GM23248 (cell line): ENCODE measurements at places on chromosomes 6 and 20. TPM values are rescaled to one million over a fixed set of nuclear protein-coding genes. Genes with fewer than 3 reads are reported as not detected.

Gene PAK5
- not detected in 2 replicates for total RNA-seq

DNA sequence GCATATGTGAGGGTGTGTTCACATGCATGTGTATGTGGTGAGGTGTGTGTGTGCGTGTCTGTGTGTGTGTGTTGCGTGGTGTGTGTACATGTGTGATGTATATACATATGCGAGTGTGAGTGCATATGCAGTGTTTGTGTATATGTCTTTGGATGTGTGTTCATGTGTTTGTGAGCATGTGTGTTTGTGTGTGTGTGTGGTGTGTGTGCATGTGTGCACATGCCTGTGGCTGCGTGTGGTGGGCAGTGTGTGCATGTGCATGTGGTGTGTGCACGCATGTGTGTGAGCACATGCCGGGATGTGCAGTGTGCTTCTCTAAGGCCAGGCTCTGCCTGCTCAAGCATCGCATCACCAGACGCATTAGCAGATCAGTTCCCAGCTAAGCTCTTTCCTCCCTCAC, 5.7 kb downstream of the THBS2 start:
- H3K36me3 ChIP-seq = peaks cover 35% of the 10 kb centered on the region
- no peak for DNase-seq
- no peak overlapping the region for H3K4me3 ChIP-seq
- no peaks in the 10 kb centered on the region for H3K27me3 ChIP-seq
- H3K27ac ChIP-seq = no peak overlapping the region

- DNase-seq = no peak
- no peaks in the 10 kb centered on the region for H3K27me3 ChIP-seq
- no peaks in the 10 kb centered on the region for H3K36me3 ChIP-seq
Measured at GRCh38 chr6:21392177-21392576, 201.4 kb upstream of the SOX4 start.

GRCh38 chr6:144639654-144640053, 354.5 kb downstream of the UTRN start:
- DNase-seq = no peak
- H3K4me3 ChIP-seq = no peak overlapping the region
- no peaks in the 10 kb centered on the region for H3K36me3 ChIP-seq
- H3K27ac ChIP-seq = no peak overlapping the region
- H3K27me3 ChIP-seq = no peaks in the 10 kb centered on the region

- 0 out of 2 replicates have a peak, but pooled peaks cover 6% of the 10 kb centered on the region for H3K36me3 ChIP-seq
- peaks cover 9% of the 10 kb centered on the region for H3K4me1 ChIP-seq
- no peak overlapping the region for H3K4me3 ChIP-seq
- peak; percentile 31 for DNase-seq
- no peak overlapping the region for H3K27ac ChIP-seq
Measured at GRCh38 chr20:9458138-9458796, 56.1 kb upstream of the LAMP5 start.

- H3K27ac ChIP-seq = no peak overlapping the region
- no peaks in the 10 kb centered on the region for H3K4me1 ChIP-seq
- H3K4me3 ChIP-seq = no peak overlapping the region
- no peak for DNase-seq
- no peaks in the 10 kb centered on the region for H3K27me3 ChIP-seq
Measured at GRCh38 chr20:48940170-48940569, 18.7 kb downstream of the ARFGEF2 start.

Gene EPPIN
- not detected in 2 replicates for total RNA-seq

Gene SERINC1
- total RNA-seq = 346 and 367 TPM in 2 replicates

DNA sequence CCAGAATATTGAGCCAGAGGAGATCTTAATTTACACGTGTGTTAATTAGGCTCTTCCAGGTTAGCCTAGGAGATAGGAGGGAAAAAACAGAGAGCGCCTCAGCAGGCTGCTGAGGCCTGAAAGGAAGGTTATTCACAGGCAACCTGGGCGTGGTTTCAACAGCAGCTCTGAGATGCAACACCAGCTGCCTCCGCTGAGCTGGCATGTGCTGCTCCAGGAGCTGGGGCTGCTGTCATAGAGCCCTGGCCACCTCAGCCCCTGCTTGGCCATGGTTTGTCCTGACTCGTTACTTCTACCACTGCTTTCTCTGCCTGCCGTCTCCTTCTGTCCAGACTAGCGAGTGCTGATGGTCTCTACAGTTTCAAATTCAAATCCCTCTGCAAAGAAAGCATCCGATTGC, 32.4 kb upstream of the RPP40 start:
- no peaks in the 10 kb centered on the region for H3K27me3 ChIP-seq
- peak; percentile 86 for DNase-seq
- peaks cover 7% of the 10 kb centered on the region for H3K4me1 ChIP-seq
- H3K27ac ChIP-seq = no peak overlapping the region

- H3K4me3 ChIP-seq = no peak overlapping the region
- H3K27me3 ChIP-seq = no peaks in the 10 kb centered on the region
- no peak for DNase-seq
- H3K4me1 ChIP-seq = no peaks in the 10 kb centered on the region
Measured at GRCh38 chr6:136737374-136737844, 54.9 kb downstream of the MAP3K5 start.

Gene ADIG
- not detected in 2 replicates for total RNA-seq

DNA sequence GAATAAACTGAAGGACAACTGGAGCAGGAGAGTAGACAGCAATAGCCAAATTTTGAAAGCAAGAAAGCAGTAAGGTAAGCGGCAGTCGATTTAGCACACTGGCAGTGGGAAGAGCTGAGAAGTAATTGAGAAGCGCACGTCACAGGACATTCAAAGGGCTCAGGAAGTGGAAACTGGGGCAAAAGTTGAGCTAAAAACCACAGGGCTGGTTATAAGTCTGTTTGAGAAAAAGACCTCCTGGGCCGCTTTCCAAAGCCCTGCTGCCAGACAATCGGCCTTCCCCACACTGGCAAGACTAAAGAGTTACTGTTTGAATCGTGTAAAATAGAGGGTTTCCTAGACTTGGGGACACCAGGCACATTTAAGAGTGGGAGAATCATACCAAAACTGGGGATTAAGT, 161.4 kb downstream of the DNAH8 start:
- no peaks in the 10 kb centered on the region for H3K4me1 ChIP-seq
- no peaks in the 10 kb centered on the region for H3K27me3 ChIP-seq
- no peak overlapping the region for H3K4me3 ChIP-seq
- H3K36me3 ChIP-seq = no peaks in the 10 kb centered on the region

Gene TFAP2C
- total RNA-seq = 12.3 and 12.8 TPM in 2 replicates

Gene BHLHE23
- not detected in 2 replicates for total RNA-seq

Gene LHFPL5
- total RNA-seq = not detected in 2 replicates

Gene TMEM170B
- 0.54 and 0.63 TPM in 2 replicates for total RNA-seq

GRCh38 chr6:5260111-5260620, 584 bp downstream of the LYRM4 start:
- peak; percentile 78 for DNase-seq

DNA sequence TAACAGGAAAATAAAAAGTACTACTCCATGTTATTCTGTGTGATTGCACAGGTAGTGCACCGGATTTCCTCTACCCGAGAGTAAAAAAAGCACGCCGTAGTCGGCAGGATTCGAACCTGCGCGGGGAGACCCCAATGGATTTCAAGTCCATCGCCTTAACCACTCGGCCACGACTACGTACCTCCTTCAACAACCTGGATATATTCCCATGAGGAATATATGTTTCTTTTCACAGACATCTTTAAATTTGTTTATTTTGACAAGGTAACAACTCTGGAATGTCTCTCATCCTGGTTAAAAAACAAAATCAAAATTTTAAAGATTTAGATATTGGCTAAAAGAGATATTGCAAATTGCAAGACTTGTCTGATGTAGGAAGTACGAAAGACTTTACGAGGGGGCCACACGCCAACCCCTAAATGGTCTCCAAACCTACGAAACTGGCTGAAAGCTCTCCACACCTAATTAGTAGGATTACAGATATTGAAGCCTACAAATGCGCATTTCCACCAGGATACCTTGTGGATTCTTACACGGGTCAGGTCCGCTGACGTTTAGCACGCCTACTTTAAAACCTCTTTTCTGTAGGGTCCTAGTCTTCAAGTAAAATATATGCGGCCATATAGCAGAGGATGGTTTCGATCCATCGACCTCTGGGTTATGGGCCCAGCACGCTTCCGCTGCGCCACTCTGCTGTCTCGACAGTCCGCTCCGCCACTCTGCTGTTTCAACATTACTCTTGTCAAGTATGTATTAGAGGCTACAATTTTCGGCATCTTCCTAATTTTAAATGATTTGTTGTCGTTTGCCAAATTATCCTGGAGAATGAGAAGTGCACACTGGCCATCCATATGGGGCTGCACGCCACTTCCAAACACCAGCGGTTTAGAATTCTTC, 52.2 kb upstream of the BTN3A2 start:
- H3K36me3 ChIP-seq = no peaks in the 10 kb centered on the region
- no peaks in the 10 kb centered on the region for H3K27me3 ChIP-seq
- H3K27ac ChIP-seq = peak overlapping the region; percentile 66
- peak; percentile 84 for DNase-seq
